H7 (cell line): ENCODE measurements at places on chromosomes 2 and 18. TPM values are rescaled to one million over a fixed set of nuclear protein-coding genes. Genes with fewer than 3 reads are reported as not detected.

The PRKAG3 gene
- total RNA-seq: not detected in 2 replicates

The CREG2 gene
- total RNA-seq: 0.03 and 0.15 TPM in 2 replicates

The TIGD1 gene
- 5.0 and 8.0 TPM in 2 replicates for total RNA-seq

The IL1RL1 gene
- not detected in 2 replicates for total RNA-seq

The TNS1 gene
- 3.1 and 3.8 TPM in 2 replicates for total RNA-seq

The KLHL30 gene
- total RNA-seq: 0.04 and 0.10 TPM in 2 replicates

The PAIP2B gene
- total RNA-seq: 3.7 and 5.7 TPM in 2 replicates

The IL1A gene
- total RNA-seq: 0.11 and 0.38 TPM in 2 replicates

The TP53I3 gene
- 21.1 and 34.1 TPM in 2 replicates for total RNA-seq

The NCKAP1 gene
- 135 and 178 TPM in 2 replicates for total RNA-seq

The SLC19A3 gene
- 1.1 and 1.7 TPM in 2 replicates for total RNA-seq

The HOXD10 gene
- 0.03 TPM in 1 of 2 replicates, not detected in the other for total RNA-seq

The IAH1 gene
- 23.2 and 25.3 TPM in 2 replicates for total RNA-seq

The FARP2 gene
- total RNA-seq: 19.5 and 20.4 TPM in 2 replicates

The LCT gene
- 0.03 TPM in 1 of 2 replicates, not detected in the other for total RNA-seq

The TLX2 gene
- not detected in 2 replicates for total RNA-seq

The SCN3A gene
- total RNA-seq: not detected in 2 replicates

The RAB27B gene
- 0.11 TPM in 1 of 2 replicates, not detected in the other for total RNA-seq

The SCN2A gene
- total RNA-seq: under 0.01 TPM in 1 of 2 replicates, not detected in the other

The ELOA2 gene
- not detected in 2 replicates for total RNA-seq

The RGPD3 gene
- 0.17 and 0.18 TPM in 2 replicates for total RNA-seq
